ENCODE measurements at places on chromosomes 1 and 21. TPM values are rescaled to one million over a fixed set of nuclear protein-coding genes. Genes with fewer than 3 reads are reported as not detected.

DNA sequence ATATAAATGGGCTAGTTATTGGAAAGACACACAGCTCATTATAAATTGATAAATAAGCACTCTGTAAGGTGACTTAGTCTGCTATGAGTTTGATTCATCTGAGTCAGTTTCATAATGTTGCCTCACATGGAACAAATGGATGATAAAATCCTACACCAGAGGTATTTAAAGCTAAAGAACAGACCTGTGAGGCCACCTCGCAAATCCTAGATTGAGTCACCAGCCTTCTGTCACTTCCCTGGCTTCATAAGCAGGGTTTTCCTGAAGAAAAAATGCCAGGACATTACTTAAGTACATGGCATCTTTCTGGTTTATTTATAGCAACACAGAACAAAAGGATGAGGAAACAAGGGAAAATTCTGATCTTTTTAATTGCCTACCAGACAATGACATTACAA, 18.4 kb downstream of the CD2 start:
- DNase-seq, result no peak

DNA sequence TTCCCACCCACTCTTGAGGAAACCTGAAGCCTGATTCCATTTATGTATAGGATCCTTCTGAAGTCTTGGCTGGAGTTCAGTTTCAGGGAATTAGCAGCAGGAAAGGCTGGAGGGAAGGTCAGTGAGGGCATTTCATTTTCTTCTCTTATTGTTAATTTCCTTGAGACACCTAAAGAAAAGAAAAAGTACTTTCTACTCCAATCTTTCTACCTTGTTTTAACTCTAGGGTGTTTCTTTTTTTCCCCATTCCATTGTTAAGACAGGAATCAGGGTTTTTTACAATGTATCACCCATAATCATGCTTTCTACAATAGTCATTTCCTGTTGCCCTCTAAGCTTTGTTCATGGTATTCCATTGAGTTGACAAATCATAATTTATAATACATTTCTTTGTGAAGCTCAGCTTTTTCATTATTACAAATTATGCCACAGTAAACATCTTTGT, 27.4 kb downstream of the SNRPE start:
- DNase-seq, result no peak

Gene ASB17
- total RNA-seq, result not detected

DNA sequence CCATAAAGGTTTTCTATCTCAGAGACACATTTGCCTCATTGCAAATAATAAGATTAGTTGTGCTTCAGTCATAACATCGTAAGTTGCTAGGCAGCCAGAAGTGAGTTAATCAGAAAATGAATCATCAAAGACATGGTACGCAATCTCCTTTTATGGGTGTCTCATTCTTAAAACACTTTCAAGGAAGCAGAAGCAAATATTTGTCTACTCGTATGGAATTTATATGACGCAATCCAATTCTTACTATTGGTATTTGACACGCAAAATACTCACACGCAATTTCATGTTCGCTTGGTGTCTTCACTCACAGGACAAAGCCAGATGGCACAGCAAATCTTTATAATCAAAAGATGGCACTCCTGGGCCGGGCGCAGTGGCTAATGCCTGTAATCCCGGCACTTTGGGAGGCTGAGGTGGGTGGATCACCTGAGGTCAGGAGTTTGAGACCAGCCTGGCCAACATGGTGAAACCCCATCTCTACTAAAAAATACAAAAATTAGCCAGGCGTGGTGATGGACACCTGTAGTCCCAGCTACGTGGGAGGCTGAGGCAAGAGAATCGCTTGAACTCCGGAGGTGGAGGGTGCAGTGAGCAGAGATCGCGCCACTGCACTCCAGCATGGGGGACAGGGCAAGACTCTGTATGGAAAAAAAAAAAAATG, 56.4 kb downstream of the HLCS start:
- no peak for DNase-seq

Gene PGBD5
- 21.4 TPM for total RNA-seq

Gene TFAP2E
- 0.54 TPM for total RNA-seq

DNA sequence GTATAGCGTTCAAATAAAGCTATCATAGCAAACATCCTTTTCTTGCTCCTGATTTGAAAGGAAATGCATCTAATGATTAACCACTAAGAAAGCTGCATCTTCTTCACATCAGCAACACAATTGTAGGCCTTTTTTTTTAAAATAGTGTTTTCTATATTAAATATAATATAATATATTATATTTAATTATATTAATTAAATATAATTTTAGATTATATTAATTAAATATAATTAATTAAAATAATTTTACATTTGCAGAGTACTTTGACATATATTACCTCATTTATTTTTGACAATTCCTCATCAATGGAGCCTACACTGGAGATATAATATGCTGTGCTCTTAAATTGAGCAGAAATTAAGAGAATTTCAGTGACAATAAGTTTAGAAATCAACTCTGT, 193.0 kb downstream of the GPR52 start:
- DNase-seq, result no peak

Gene TMEM9
- total RNA-seq, result 47.4 TPM

Gene CR2
- not detected for total RNA-seq

Gene TBX19
- total RNA-seq, result 1.00 TPM

DNA sequence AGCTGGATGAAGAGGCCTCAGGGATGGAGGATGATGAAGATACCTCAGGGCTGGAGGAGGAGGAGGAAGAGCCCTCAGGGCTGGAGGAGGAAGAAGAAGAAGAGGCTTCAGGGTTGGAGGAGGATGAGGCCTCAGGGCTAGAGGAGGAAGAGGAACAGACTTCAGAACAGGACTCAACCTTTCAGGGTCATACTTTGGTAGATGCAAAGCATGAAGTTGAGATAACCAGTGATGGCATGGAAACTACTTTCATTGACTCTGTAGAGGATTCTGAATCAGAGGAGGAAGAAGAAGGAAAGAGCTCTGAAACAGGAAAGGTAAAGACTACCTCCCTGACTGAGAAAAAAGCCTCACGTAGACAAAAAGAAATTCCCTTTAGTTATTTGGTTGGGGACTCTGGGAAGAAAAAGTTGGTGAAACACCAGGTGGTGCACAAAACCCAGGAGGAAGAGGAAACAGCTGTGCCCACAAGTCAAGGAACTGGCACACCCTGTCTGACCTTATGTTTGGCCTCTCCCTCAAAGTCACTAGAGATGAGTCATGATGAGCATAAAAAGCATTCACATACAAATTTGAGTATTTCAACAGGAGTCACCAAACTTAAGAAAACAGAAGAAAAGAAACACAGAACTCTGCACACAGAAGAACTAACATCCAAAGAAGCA, 15.4 kb downstream of the L1TD1 start:
- no peak for DNase-seq

DNA sequence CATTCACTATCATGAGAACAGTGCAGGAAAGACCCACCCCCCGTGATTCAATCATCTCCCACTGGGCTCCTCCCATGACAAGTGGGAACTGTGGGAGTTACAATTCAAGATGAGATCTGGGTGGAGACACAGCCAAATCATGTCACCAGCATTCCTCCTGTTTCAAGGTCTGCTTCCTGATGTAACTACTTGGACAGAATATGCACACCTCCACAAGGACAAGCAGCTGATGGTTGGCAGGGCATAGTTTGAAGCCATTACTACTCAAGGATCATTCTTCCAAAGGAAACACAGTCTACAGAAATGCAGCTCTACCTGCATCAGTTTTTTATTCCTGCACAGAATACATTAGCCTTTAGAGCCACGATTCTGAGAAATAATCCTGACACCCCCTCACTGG, 28.5 kb upstream of the RNF2 start:
- no peak for DNase-seq

- DNase-seq, result no peak
These were observed 738.8 kb downstream of the PTPRU start for GRCh38 chr1:29975036-29975694.

DNA sequence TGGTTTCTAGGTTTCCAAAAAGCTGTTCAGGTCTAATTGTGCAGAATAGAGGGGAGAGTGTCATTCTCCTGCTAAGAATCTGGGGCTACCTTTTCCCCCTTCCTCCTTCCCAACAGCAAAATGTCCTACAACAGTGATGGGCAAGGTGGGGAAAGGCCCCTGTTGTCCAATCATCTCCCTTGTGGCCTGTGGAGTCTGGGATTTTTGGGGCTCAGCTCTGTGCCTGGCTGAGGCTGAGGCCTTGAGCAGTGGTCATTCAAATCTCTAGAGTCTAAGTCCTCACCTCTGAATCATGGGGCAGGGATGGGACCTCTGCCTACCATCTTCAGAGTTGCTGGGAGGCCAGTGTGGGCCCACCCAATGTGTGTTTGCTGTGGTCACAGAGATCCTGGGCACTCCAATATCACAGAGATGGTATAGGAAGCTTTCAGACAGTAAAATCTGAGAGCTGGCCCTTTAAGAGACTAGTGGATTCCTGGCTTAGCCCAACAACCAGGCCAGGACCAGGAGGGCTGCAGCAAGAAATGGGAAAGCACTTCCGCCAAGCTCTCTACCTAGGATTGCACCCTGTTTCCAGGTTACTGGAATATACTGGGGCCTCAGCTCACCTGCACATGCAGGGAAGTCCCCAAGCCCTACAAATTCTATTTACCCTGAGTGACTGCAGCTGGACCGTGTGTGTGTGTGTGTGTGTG, 28.5 kb upstream of the TENT5C start:
- DNase-seq, result no peak

DNA sequence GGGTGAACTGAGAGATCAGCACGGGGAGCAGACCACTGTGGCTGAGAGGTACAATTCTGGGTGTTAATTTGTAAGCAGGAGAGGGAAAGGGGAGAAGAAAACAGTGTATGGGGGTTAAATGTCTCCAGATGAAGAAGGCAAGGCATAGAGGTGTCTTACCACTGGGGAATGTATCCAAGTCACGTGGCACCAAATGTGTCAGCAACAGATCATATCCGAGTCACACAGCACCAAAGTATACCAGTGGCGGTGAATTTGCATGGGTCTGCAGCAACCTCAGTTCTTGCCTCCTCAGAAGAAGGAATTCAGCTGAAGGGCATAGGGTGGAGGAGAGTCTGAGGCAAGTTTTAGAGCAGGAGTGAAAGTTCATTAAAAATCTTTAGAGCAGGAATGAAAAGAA, 21.2 kb upstream of the SYCP1 start:
- no peak for DNase-seq

DNA sequence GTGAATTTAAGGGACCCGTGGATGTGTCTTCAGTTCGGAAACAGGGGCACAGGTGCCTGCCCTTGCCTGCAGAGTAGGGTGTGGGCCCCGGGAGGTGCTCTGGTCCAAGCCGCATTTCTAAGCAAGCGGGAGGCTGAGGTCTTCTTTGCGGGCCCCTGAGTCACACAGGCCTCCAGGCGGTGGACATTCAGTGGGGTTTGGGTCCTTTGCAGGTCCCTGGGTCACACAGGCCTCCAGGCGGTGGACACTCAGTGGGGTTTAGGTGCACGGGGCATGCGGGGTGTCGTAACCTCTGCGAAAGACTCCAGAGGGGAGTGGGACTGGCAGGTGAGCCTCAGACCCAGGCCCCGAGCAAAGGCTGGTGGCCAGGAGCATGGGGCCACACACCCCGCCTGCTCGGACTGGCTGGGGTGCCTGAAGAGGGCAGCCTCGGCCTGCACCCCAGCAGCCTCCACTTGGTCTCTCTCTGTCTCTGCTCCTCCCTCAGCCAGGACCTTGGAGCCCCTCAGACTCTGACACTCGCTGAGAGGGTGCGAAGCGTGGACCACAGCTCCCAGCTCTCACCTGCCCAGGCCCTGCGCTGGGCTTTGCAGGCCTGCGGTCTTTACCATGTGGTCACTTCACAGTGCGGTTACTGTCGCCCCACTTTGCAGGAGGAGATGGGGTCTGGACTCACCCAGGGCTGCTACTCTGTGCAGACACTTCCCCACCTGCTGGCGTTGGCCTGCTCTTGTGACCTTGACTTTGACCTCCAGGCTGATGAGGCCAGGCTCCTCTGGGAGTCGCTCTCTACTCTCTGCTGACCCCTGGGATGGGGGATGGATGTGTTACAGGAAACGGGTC, 6.0 kb upstream of the AGPAT3 start:
- DNase-seq, result no peak

DNA sequence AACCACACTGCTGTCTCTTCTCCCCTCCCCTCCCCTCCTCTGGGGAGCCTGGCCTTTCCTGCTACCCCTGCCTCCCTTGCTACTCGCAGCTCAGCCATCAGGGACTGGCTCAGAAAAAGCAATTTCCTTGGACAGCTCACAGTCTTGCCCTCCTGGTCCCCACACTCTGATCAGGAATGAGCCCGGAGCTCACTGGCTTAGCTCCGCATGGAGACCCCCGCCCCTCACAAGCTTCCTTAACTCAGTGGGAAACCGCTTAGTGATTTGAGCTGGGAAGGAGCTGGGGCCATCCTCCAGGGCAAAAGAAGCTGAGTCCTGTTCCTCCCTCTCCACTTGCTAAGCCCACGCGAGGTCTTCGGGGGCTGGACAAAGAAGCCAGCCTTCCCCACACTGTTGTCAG, 70.3 kb upstream of the ACTL8 start:
- DNase-seq, result no peak

Gene AGT
- 3.6 TPM for total RNA-seq

DNA sequence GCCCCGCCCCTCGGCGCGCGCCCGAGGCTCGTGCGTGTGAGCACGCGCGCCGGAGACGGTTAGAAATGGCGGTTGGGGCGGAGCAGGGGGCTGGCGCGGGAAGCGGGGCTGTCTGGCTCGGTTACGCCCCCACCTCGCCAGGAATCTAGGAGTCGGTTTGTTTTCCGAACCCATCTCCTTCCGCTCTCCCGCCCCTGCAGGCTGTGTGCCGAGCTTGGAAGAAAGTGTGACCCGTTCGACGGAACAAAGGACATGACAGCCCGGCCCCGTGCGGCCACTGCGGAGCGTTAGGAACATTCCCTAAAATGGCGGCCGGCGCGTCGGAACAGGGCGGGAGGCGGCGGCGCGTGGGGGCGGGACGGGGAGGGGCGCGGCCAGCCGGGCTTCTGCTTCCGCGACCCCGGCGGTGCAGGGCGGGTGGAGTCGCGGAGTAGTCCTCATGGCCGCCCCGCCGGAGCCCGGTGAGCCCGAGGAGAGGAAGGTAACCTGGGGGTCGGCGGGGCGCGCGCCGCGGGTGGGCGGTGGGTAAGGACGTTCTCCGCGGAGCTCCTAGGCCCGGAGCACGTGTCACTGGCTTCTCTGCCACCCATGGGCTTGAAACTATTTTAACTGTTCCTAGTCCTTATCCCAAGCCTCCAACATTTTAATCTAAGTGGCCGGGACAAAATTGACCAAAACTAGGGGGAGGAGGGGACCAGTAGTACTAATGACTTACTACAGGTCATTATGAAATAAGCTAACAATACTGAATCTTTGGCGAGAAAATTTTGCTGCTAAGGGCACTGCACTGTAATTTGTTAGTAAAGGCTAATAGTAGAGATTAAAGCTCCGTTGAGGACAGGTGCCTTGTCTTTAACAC, at the start of gene COX20:
COX20 (plus strand) TSS at position 383 of the 859 bp plus-strand sequence; CDS start at position 440, 57 bp downstream.
- peak; percentile 92 for DNase-seq

DNA sequence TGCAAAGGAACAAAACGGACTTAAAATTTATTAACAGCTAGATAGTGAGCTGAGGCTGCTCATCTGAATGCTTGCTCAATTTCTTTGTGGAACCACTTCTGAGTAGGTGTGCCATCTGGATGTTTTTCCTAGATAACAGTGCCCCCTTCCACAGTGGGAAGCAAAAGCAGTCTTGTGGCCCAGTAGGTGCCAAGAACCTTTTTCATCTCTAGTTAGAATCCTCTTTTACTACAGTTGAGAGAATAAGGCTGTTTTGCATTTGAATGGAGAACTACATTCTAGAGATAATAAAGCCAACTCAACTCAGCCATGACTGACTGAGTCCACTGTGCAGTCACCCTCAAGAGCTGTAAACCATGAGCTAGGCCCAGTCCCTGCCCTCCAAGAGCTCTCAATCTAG, 13.3 kb downstream of the F3 start:
- no peak for DNase-seq

- DNase-seq, result peak; percentile 79
These were observed 196.9 kb upstream of the C8B start for GRCh38 chr1:57162607-57163261.

Data from cerebellum (tissue), 4 donors.